M059J (cell line): ENCODE measurements at places on chromosomes 13 and 19. TPM values are rescaled to one million over a fixed set of nuclear protein-coding genes. Genes with fewer than 3 reads are reported as not detected.
A peak's percentile ranks its signal among the peaks of the same experiment; 100 is the strongest.

Gene SLC25A23
- 25.3 and 39.9 TPM in 2 replicates for total RNA-seq

Gene FOXA3
- 0.27 TPM in 1 of 2 replicates, not detected in the other for total RNA-seq

DNA sequence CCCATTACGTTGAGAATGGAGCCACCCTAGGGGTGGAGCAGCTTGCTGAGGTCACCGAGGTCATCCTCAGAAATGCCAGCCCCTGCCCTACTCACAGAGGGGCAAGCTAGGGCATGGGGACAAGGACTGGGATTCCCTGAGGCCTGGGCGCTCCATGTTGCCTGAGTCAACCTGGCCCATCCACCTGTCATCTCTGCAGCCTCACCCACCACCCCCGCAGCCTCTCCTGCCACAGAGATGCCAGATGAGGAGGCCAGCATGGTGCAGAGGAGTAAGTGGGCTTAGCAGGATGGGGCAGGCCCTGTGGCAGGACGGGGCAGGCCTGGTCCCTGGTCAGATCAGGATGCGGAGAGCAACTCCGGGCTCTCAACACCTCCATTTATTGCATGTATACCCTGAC lies 9.5 kb downstream of the NKPD1 start:
- DNase-seq: no peak

- no peak for DNase-seq
Observed at GRCh38 chr19:10327793-10328192, 5.5 kb downstream of the RAVER1 start.

GRCh38 chr13:88022431-88023208 lies 351.4 kb downstream of the SLITRK5 start:
- DNase-seq: no peak

Gene WDR88
- not detected in 2 replicates for total RNA-seq

GRCh38 chr13:101157261-101157660 lies 259.0 kb downstream of the NALCN start:
- peak; percentile 46 for DNase-seq

Gene ZNF90
- 0.42 and 0.49 TPM in 2 replicates for total RNA-seq

Gene RASA3
- 15.5 and 23.9 TPM in 2 replicates for total RNA-seq

Gene PLK5
- not detected in 2 replicates for total RNA-seq

DNA sequence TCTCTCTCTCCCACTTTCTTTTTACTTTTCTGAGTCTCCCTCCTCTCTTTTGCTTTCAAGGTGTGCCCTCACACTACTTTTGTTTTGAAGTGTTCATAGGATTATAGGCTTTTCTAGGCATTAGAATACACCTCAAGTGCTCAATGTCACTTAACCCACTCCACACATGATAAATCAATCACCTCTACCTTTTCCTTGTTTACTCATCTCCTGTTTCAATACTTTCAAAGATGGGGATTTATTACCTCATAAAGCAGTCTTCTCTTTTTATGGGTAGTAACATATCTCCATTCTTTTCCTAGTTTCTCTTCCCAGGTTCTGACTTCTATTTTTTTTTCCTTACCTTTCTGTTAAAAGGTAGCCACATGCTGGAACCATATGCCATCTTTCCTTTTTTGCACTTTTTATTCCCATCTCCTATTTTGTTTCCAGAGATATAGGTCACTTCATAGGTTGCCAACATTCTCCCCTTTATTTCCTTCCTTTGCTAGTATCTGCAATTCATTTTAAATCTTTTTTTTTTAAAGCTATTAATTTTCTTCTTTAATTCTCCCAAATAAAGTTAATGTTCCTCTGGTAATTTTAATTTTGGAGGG lies 137.6 kb upstream of the SLC10A2 start:
- no peak for DNase-seq

GRCh38 chr19:4971424-4971793 lies 2.5 kb downstream of the KDM4B start:
- peak; percentile 45 for DNase-seq

- DNase-seq: no peak
Observed at GRCh38 chr13:101915331-101915730, 462.9 kb downstream of the ITGBL1 start.

GRCh38 chr13:54611390-54611789 lies 1582.8 kb downstream of the OLFM4 start:
- DNase-seq: no peak

DNA sequence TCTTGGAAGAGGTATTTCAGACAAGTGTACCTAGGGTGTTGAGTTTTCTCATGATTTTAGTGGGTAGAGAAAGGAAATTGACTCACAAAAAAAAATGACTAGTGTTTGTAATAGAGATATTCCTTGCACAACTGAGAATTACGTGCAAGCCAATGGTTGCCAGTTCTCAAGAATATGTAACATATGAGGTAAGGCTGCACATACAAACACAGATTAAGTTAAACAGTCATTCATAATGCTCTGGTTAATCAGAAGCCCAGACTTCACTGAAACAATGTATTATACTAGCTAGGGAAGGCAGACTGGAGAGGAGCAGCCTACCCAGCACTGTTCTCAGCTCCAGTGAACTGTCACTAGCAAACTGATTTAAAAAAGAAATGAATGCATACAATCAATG lies 418.3 kb downstream of the DIAPH3 start:
- DNase-seq: no peak

Gene ABHD8
- 19.1 and 30.2 TPM in 2 replicates for total RNA-seq

- no peak for DNase-seq
Observed at GRCh38 chr13:114260814-114261213, 20.6 kb upstream of the UPF3A start.

- no peak for DNase-seq
Observed at GRCh38 chr19:48361912-48362311, 1.8 kb downstream of the TMEM143 start.

DNA sequence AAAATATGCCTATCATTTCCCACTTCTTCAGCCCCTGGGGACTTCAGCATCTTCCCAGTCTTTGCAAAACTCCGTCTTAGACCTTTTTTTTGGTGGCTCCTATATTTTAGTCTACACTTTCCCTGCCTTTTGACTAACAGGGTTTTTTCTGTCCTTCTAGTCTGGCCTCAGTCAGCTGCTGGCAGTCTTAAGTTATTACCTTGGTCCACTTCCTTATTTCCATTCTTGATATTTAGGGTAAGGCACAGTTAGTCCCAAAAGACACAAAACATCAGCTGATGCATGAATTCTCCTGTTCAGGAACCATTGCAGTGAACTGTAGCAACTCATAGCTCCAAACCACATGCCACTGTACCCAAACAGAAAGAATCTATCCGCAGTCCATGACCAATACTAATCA lies 234.6 kb upstream of the RFC3 start:
- no peak for DNase-seq

DNA sequence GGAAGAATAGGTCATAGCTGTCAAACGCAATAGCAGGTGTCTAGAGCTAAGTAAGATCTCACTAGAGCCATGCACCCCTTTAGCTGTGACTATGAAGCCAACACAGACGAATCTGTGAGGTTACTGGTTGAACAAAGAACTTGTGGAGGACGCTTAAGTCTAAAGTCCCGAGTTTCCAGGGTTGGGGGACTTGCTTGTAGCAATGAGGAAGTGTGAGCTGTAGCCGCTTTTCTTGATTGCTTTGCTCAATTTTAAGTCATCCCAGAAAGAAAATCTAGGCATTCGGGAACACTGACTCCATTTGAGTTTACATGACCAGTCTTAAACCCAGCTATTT lies 1.6 kb downstream of the GPC5 start:
- DNase-seq: no peak

DNA sequence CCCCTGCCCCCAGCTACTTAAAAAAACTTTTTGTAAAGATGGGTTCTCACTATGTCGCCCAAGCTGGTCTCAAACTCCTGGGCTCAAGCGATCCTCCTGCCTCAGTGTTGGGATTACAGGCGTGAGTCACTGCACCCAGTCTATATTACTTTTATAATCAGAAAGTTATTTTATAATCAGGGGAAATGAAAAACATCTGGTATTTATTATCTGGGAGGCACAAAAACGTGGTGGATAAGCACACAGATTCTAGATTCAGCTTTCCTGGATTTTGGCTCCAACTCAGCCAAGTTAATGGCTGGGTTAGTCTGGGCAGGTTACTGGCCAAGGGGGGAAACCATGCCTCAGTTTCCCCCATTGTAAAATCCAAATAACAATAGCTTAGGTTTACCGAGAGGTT lies 24.7 kb downstream of the KEAP1 start:
- DNase-seq: peak; percentile 10

DNA sequence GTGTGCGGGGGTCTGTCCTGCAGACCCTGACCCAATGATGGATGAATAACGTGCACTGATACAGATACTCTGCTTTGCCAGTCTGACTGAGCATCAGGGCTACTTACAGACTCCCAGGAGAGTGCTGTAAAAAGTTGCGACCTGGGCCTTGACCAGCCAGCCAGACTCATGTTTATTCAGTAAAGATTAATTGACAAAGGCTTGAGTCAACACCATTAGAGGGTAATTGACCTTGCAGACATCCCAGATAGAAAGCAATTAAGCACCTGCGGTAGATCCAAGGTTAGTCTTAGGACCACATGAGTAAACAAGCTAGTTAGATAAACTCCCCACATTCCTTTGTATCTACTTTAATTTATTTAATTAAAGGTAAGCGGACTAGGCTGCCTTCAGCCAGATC lies 10.4 kb downstream of the NUDT19 start:
- peak; percentile 19 for DNase-seq

DNA sequence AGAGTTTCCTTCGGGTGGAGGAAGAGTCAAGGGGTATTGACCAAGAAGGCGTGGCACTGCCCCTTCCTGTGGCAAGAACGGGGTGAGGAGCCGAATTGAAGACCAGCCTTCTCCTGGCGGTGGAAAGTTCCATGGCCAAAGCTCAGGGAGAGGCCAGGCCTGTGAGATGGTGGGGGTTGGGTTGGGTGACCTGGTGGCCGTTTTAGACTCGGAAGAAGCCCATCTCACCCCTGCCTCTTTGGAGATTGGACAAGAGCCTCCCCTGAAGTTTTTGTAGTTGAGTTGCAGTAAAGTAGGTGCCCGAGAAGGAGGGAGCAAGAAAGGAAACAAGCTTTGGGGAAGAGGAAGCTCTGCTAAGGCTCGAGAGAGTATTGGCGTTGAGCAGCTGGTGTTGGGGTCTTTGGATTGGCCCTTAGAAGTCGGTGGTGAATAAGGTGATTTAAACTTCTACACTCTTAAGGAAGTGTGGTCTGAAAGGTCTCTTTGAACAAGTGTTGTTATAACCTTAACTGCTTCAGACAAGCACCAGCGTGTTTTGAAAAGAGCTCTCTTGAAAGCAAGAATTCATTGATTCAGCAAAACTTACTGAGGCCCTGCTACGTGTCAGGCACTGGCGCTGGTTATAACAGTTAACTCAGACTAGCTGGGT lies 964 bp downstream of the SPINT2 start:
- DNase-seq: no peak

- no peak for DNase-seq
Observed at GRCh38 chr13:46613409-46614049, 60.6 kb downstream of the LRCH1 start.
